ENCODE measurements at places on chromosomes 7 and 10.
A peak's percentile ranks its signal among the peaks of the same experiment; 100 is the strongest.

GRCh38 chr7:36372156-36372555 is 17.5 kb upstream of the ANLN start:
- DNase-seq, result no peak

GRCh38 chr10:6574664-6575176 is 5.4 kb downstream of the PRKCQ start:
- DNase-seq, result no peak

- DNase-seq, result no peak
These were observed 190.8 kb downstream of the ADRA2A start for GRCh38 chr10:111267673-111268072.

DNA sequence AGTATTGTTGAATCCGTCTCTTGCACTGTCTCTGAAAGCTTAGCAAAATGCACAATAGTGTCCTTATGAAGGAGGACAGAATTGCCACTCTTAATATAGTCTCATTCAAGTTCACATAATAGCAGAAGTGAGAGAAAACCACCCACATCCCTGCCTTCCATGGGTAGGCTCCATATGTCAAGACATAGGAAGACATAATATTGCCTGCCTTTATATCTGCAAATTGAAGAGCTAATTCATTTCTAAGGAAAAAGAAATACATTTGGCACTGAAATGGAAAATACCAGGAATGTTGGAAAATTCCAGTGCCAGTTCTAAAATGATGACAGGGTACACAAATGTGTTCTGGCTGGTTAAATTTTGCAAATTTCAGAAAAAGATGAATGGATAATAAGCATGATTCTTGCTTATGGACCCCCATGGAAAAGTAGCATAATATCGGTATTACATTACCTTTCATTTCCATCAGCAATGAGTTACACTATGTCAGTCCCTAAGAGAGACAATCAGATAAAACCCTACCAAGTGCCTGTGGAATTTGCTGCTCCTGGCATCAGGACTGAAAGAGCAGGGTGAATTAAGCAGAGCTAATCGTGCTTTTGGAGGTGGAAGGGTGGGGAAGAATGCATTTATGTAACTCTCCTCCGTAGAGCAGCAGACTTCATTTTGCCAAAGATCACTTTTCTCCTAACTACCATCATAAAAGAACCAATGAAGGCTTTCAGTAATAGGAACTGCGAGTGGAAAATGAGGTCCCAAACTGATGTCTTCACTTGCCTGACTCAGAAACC is 312.6 kb downstream of the FGFR2 start:
- no peak for DNase-seq

- DNase-seq, result no peak
These were observed 45.8 kb upstream of the SORBS1 start for GRCh38 chr10:95606922-95607321.

- no peak for DNase-seq
These were observed 59.7 kb upstream of the TBX20 start for GRCh38 chr7:35313575-35313974.

DNA sequence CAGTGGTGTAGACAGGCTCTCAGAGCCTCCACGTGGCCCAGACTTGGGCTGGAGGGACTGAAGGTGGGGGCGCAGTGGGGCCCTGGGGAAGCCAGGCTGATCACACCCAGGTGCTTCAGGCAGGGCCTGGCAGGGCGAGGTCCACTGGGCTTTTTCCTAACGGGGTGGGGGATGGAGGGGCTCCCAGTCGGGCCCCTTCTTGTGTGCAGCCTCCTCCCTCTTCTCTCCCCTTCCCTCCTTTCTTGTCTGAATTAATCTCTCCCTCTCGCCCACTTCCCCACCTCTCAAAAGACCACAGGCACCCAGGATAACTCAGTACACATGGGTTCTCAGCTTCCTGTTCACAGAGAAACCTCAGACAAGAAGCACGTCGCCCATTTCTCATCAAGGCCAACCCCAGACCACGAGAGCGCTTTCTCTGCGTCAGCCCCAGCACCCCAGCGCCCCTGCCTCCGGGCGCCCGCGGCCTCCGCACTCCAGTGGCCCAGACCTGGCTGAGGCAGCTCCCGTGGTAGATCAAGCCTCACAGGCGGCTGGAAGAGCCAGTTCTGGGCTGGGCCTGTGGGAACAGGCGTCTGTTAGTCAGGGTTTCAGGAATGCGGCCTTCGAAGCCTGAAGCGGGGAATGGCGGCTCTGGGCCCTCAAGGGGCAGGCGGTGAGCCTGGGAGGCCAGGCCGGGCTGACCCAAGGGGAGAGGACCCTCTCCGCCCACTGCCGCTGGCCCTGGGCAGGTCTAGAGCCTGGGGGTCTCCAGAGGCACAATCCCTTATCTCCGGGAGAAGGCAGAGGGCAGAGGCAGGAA is 50.6 kb downstream of the PWWP2B start:
- DNase-seq, result peak; percentile 70

DNA sequence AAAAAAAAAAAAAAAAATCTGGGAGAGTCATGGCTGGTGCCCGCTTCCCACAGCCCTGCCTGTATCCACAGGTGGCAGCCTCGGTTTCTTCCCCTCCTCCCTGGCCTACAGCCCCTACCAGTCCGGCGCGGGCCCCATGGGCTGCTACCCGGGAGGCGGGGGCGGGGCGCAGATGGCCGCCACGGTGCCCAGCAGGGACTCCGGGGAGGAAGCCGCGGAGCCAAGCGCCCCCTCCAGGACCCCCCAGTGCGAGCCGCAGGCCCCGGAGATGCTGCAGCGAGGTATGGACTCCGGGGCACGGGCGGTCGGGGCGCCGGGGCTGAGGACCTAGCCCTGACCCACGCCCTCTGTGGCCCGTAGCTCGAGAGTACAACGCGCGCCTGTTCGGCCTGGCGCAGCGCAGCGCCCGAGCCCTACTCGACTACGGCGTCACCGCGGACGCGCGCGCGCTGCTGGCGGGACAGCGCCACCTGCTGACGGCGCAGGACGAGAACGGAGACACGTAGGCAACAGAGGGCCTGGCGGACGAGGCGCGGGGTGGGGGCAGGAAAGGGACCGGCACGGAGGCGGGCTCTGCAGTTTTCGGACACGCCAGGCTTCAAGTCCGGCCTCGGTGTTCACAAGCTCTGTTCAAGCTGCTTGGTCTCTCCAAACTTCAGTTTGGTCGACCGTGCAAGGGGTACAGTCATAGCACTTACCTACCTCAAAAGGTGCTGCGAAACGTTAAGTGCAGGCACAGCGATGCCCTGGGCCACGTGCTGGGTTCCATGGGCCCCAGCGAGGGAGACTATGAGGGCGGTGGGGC is 3.9 kb downstream of the NFKB2 start:
- DNase-seq, result peak; percentile 80

DNA sequence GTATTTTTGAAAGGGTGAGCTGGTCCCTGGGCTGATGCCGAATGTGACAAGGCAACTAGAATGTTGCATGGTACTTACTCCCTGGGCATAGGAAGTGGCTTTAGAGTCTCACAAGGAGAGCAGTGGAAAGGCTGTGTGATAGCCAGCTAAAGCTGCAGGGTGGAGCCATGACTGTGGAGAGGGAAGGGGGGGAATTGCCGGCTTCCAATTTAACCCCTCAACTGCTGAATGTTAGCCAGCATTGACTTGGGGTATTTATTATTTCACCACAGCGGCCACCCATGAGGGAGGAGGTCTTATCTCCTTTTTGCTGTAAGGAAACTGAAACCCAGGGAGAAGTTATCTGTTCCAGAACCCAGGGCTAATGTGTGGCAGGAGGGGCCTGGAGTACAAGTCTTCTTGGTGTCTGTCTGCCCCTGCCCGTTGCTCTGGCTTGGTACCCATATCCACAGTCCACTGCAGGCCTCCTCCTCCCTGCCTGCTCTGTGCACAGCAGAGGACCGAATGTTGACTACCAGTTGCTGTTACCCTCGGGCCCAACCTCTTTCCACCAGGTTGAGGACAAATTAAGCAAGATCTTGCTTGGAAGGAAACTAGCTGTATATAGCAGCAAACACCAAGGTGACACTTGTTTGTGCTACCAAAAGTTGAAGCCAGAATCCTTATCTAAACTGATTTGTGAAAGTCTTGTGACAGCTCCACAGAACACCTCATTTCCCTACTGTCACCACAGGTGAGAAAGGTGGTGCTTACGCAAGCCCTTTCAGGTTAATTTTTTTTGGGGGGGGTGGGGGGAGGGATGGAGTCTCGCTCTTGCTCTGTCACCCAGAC is 37.6 kb downstream of the WBP1L start:
- DNase-seq, result no peak

GRCh38 chr10:124256151-124256550 is 162.6 kb downstream of the OAT start:
- DNase-seq, result no peak

- DNase-seq, result no peak
These were observed 1.1 kb downstream of the TMEM273 start for GRCh38 chr10:49187044-49187484.

DNA sequence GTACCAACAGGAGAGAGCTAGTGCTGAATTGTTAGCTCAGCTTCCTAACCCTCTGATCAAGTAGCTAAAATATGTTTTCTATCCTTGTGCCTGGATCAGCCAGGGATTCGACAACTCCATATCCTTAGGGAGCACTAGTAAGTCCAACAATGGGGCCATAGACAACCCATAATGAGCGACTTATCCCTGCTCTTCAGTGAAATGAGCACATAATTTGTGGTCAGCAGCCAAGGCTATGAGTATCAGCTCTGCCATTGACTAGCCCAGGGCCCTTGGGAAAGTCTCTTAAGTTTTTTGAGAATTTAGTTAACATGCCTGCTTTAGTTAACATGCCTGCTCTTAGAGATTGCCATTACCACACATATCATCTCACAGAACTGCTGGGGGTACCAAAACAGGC is 39.3 kb downstream of the COL1A2 start:
- no peak for DNase-seq

DNA sequence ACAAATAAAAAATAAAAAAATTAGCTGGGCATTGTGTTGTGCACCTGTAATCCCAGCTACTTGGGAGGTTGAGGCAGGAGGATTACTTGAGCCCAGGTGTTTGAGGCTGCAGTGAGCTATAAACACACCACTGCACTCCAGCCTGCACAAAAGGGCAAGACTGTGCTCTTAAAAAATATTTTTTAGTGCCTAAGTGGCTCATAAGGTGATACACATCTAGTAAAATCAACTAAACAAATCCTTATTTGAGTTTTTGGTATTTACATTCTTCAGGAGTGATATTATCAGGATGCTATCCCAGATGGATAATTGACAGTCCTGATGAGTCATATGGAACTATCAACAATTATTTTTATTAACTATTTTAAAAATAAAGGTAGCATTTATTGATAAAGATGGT is 93.9 kb downstream of the EXOC6 start:
- DNase-seq, result no peak

DNA sequence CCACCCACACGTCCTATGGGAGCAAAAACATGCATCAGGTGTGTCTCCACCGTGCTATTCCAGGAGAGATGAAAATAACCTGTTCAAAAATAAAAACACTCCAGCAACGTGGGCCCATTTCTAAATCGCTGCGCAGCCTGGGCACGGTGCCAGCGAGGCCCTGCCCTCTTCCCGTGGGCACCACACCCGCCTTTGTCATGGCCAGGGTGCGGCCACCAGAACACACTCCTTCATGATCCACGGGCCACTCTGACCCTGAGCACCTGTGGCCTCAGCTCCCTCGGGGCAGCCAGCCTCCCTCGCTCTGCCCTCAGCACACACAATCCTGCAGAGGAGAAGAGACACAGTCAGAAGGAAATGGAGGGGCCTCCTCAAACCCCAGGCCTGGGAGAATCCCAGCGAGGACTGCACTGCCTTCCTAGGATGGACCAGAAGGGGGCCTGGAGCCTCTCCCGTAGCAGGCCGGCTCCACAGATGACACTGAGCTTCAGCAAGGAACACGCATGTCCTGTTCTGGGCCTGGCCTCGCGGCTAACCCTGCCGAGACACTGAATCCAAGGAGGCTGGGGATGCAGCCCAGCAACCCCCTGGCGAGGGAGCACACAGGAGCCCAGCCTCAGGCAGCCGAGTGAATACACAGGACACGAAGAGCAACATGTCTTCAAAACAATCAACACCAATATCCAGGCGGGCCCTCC is 169.0 kb downstream of the MAD1L1 start:
- no peak for DNase-seq

DNA sequence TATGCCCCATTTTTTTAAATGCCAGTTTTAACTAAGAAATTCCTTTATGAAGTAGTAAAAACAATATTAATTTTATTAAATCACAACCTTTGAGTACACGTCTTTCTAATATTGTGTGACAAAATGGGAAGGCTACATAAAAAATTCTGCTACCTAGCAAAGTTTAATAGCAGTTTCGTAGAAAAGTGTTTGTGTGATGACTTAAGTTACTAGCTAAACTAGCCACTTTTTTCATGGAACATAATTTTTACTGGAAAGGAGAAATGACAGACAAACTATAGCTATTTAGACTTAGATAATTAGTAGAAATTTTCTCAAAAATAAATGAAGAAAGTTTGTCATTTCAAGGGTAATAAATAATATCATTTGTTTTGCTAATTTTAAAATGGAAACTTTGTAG is 153.1 kb downstream of the GPAM start:
- DNase-seq, result no peak

DNA sequence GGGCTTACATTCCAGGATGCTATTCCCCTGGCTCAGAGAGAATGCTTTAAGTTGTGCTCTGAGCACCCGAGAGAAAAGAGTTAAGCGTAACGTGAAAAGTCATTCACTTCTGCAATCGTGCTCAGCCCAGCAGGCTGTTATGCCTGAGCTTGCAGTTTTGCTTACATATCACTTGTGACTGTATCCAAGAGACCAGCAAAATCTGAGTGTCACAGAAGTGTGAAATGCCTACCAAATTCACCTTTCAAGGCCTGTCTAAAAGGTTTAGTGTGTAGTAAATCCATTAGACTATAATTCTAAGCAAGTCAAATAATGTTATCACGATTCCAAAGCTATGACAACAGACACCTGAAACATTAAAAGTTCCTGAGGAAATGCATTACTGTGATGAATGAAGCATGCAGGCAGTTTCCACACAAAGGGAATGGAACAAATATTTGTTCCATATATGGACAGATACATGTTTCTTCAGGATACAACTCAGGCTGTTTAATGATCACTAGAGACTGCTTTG is 20.1 kb downstream of the ITGB1 start:
- no peak for DNase-seq

- DNase-seq, result no peak
These were observed 33.4 kb downstream of the CCDC6 start for GRCh38 chr10:59872892-59873463.

GRCh38 chr7:97012365-97013133 is 7.2 kb downstream of the DLX6 start:
- DNase-seq, result no peak

DNA sequence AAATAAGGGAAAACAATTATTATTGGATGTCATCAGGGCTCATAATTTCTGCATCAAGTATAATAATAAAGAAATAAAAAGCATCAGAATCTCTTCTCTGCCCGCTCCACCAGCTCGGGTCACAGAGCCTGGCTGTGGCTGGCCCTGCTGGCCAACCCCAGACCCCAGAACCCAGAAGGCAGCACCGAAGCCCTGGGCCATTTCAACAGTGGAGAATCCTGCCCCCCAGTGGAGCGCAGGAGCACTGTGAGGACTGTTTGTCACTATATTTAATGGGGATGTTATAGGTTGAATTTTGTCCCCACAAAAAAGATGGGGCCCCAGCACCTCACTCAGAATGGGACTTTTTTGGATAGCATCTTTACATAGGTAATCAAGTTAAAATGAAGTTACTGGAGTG is 27.3 kb downstream of the DENND11 start:
- no peak for DNase-seq

All from activated gamma-delta T cell treated with anti-CD3 and anti-CD28 coated beads, Interleukin-2, amount 50 U/mL, for 16 hours (primary cell).